Stimulated activated naive B cell treated with anti-CD40 and anti-IgM and Interleukin-4, amounts not matched to agents 10 μg/mL and 1 μg/mL and 100 μg/mL, for 72 hours (primary cell): ENCODE measurements at places on chromosomes 13 and 19.

GRCh38 chr19:3359015-3359918 lies 7.1 kb upstream of the NFIC start:
- peaks cover 3% of the 10 kb centered on the region for H3K27me3 ChIP-seq
- DNase-seq, result peak; percentile 40
- H3K4me3 ChIP-seq, result peak overlapping the region; percentile 92

- H3K4me1 ChIP-seq, result no peaks in the 10 kb centered on the region
- no peak overlapping the region for H3K27ac ChIP-seq
- H3K4me3 ChIP-seq, result no peak overlapping the region
- H3K27me3 ChIP-seq, result no peaks in the 10 kb centered on the region
These were observed 188.0 kb downstream of the TDRD3 start for GRCh38 chr13:60584976-60585375.

GRCh38 chr19:55276720-55277430 lies 3.0 kb downstream of the HSPBP1 start:
- peak overlapping the region; percentile 85 for H3K27ac ChIP-seq
- H3K27me3 ChIP-seq, result no peaks in the 10 kb centered on the region
- peaks cover 32% of the 10 kb centered on the region for H3K36me3 ChIP-seq
- H3K4me3 ChIP-seq, result peak overlapping the region; percentile 51

GRCh38 chr19:3591876-3592613 lies 6.8 kb downstream of the GIPC3 start:
- no peaks in the 10 kb centered on the region for H3K4me1 ChIP-seq
- H3K27me3 ChIP-seq, result no peaks in the 10 kb centered on the region
- H3K36me3 ChIP-seq, result peaks cover 2% of the 10 kb centered on the region
- H3K27ac ChIP-seq, result no peak overlapping the region
- no peak overlapping the region for H3K4me3 ChIP-seq

DNA sequence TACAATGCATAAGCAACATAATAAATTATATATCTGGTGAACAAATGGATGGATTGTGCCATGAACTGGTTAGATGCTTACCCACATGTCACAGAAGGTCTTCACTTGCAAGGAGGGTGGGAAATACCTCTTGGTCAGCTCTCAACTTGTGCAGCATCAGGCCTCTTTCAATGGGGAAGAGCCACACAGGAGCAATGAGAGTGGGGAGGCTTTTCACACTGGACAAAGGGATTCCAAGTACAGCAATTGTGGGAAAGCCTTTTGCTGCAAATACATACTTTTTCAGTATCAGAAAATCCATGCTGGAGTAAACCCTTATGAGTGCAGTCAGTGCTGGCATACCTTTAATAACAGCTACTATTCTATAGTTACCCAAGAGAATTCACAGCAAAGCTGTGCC lies 11.8 kb upstream of the ZNF543 start:
- peaks cover 4% of the 10 kb centered on the region for H3K36me3 ChIP-seq
- H3K4me3 ChIP-seq, result no peak overlapping the region
- H3K27ac ChIP-seq, result no peak overlapping the region
- H3K4me1 ChIP-seq, result peaks cover 3% of the 10 kb centered on the region
- no peaks in the 10 kb centered on the region for H3K27me3 ChIP-seq
- DNase-seq, result no peak

- H3K36me3 ChIP-seq, result no peaks in the 10 kb centered on the region
- no peaks in the 10 kb centered on the region for H3K4me1 ChIP-seq
- H3K27me3 ChIP-seq, result no peaks in the 10 kb centered on the region
- H3K4me3 ChIP-seq, result no peak overlapping the region
These were observed 112.2 kb downstream of the FGF14 start for GRCh38 chr13:102289606-102290005.

- no peak for DNase-seq
- no peak overlapping the region for H3K4me3 ChIP-seq
These were observed 124.2 kb upstream of the SERP2 start for GRCh38 chr13:44249431-44249836.

- H3K27me3 ChIP-seq, result no peaks in the 10 kb centered on the region
- no peak overlapping the region for H3K4me3 ChIP-seq
- H3K4me1 ChIP-seq, result peaks cover 3% of the 10 kb centered on the region
- peaks cover 29% of the 10 kb centered on the region for H3K36me3 ChIP-seq
These were observed 19.6 kb downstream of the RNF6 start for GRCh38 chr13:26202365-26202972.

GRCh38 chr19:29211562-29212355 lies 1.2 kb downstream of the UQCRFS1 start:
- H3K4me3 ChIP-seq, result peak overlapping the region; percentile 90
- no peak for DNase-seq
- peaks cover 14% of the 10 kb centered on the region for H3K27me3 ChIP-seq
- peaks cover 28% of the 10 kb centered on the region for H3K36me3 ChIP-seq
- peaks cover 21% of the 10 kb centered on the region for H3K4me1 ChIP-seq

- peak; percentile 75 for DNase-seq
- peaks cover 13% of the 10 kb centered on the region for H3K4me1 ChIP-seq
- H3K36me3 ChIP-seq, result no peaks in the 10 kb centered on the region
- no peaks in the 10 kb centered on the region for H3K27me3 ChIP-seq
- peak overlapping the region; percentile 74 for H3K27ac ChIP-seq
These were observed 9.3 kb downstream of the PLEKHA4 start for GRCh38 chr19:48858984-48859710.

DNA sequence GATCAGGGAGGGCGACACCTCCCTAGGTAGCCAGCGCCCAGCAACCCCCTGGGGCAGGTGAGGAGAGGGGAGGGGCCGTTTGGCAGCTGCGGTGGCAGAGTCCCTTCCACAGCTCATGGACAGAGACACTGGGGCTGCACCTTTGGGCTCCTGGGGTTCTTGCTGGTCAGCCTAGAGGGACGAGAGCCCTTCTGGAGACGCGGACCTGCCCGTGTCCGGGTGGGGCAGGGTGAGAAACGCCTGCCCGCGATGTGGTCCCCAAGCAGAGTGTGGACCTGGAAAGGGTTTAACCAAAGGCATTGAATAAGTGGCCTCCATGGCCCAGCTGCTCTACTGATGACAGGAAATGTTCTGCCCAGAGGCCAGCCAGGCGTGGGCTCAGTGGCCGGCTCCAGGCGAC lies 38.3 kb downstream of the ADPRHL1 start:
- H3K27me3 ChIP-seq, result no peaks in the 10 kb centered on the region
- H3K36me3 ChIP-seq, result peaks cover 3% of the 10 kb centered on the region
- DNase-seq, result no peak
- H3K4me1 ChIP-seq, result peaks cover 11% of the 10 kb centered on the region
- no peak overlapping the region for H3K27ac ChIP-seq

DNA sequence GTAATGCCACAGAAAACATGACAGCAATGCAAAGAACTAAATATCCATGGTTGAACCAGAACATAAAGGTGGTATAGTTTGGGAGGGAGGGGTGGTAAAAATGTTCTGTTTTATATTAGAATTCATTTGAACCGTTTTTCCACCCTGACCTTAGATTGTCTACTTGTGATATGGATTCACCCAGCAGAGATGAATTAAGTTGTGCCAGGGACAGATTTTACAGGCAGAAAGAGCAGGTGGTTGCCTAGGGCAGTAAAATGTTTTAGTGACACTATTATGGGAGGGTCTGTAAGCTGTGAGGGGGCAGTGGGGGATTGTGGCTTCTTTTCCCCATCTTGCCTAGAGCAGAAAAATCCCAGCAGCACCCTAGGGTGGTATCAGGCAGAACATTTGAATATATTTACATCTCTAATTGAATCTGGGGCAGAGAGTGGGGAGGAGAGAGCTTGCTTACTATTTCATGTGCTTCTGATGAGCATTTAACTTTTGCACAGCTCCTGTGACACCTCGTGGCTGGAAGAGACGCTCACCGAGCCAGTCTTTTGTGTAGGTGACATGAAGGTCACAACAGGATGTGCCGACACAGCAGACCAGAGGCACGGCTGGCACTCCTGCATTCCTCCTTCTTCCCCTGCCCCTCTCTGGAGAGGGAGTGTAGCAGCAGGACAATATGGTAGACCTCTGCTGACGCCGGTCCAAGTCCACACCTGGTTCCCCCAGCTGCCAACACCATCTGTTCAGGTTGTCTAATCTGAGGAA lies 452.3 kb downstream of the IRS2 start:
- H3K27ac ChIP-seq, result no peak overlapping the region
- DNase-seq, result no peak

DNA sequence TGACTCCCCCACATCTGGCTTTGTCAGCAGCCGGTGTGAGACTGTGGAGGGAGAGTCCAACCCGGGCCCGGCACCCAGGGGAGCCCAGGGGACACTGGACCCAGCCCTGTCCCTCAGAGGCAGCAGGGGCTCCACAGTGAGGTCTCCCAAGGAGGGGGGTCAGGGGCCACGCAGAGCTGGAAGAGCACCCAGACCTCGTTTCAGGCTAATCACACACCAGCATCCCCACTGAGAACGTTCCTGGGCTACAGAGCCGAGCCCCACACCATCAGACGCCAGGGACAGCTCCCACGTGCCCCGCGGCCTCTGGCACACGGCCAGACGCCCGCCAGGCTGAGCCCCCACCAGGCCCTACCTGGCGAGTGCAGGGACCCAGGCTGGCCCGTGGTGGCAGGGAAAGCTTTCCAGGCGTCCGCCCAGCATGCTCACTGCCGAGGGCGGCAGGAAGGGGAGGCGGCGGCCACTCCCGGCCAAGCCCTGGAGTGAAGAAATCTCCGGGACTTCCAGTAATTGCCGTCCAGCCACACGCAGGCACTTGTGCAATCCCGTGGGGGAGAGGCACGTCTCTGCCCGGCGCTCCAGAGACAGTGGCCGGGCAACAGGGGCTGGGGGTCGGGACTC lies 19.2 kb downstream of the SBNO2 start:
- DNase-seq, result no peak
- H3K36me3 ChIP-seq, result peaks cover 14% of the 10 kb centered on the region
- no peak overlapping the region for H3K27ac ChIP-seq
- no peak overlapping the region for H3K4me3 ChIP-seq
- no peaks in the 10 kb centered on the region for H3K27me3 ChIP-seq
- H3K4me1 ChIP-seq, result peaks cover 4% of the 10 kb centered on the region

DNA sequence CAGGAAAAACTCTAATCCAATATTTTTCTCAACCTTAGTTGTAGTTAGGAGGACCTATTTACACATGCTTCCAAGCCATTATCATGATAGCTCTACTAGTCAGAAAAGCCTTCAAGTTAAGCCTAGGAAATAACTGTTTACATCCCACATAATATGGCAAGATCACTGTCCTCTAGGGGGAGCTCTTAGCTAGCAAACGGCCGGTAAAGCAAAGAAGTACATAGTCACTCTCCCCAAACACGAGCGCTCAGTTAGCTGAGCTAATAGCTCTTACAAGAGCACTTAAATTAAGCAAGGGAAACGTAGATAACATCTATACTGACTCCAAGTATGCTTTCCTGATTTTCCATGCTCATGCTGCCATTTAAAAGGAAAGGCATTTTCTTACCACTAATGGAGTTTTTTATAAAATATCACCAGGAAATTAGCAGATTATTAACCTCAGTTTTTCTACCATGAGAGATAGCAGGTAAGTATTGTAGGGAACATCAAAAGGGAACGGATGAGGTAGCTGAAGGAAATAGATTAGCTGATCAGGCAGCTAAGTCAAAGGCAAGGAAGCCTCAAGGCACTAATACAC lies 100.6 kb upstream of the PABPC3 start:
- H3K36me3 ChIP-seq, result no peaks in the 10 kb centered on the region
- no peak overlapping the region for H3K27ac ChIP-seq
- DNase-seq, result peak; percentile 38
- H3K4me1 ChIP-seq, result peaks cover 6% of the 10 kb centered on the region
- H3K4me3 ChIP-seq, result no peak overlapping the region

GRCh38 chr19:41206456-41206855 lies 12.6 kb upstream of the AXL start:
- H3K4me3 ChIP-seq, result no peak overlapping the region
- no peaks in the 10 kb centered on the region for H3K36me3 ChIP-seq
- peaks cover 2% of the 10 kb centered on the region for H3K4me1 ChIP-seq

DNA sequence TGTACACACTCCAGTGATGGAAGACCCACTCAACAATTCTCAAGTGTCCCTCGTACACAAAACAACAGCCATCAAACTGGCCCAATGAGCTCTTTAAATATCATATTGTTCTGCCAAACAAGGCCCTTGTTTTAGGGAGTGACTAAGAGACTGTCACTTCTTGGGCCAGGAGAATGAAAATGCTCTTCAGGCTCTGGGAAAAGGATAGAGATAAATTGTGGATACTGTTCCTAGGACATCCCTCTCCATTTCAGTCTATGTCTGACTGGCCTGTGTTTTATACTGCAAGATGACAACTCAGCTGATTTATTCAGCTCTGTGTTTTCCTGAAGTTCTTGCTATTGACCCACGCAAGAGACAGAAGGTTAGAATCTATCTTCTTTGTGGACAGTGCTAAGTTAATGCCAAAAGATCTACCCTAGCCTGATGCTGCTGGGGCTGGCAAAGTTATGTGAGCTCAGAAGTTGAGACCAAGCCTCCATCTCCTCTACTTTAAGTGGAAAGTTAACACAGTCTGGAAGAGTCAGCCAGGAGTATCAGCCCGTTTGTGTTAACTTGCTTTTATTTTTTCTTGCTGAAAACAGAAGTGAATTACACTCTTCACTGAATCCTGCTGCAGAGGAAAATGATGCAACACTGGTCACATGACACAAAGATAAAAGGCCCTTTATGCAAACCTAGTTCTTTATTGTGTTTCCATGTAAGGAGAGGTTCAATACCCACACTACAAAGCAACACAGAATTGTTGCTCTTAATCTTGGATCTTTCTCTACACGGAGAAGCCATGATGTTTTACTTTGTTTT lies 14.6 kb downstream of the FRY start:
- H3K4me1 ChIP-seq, result peaks cover 28% of the 10 kb centered on the region
- no peak overlapping the region for H3K27ac ChIP-seq
- H3K27me3 ChIP-seq, result no peaks in the 10 kb centered on the region
- DNase-seq, result no peak
- H3K4me3 ChIP-seq, result no peak overlapping the region

GRCh38 chr19:46787331-46788261 lies 798 bp downstream of the SLC1A5 start:
- H3K4me1 ChIP-seq, result peaks cover 70% of the 10 kb centered on the region
- peak overlapping the region; percentile 97 for H3K27ac ChIP-seq
- no peaks in the 10 kb centered on the region for H3K27me3 ChIP-seq
- H3K4me3 ChIP-seq, result peak overlapping the region; percentile 99
- peak; percentile 35 for DNase-seq

- peaks cover 4% of the 10 kb centered on the region for H3K36me3 ChIP-seq
- no peaks in the 10 kb centered on the region for H3K27me3 ChIP-seq
- DNase-seq, result no peak
- H3K4me3 ChIP-seq, result no peak overlapping the region
- peak overlapping the region; percentile 3 for H3K27ac ChIP-seq
- no peaks in the 10 kb centered on the region for H3K4me1 ChIP-seq
These were observed 31.0 kb downstream of the CILP2 start for GRCh38 chr19:19568802-19569756.

GRCh38 chr19:8240274-8241229 lies 31.4 kb downstream of the CERS4 start:
- peak overlapping the region; percentile 67 for H3K27ac ChIP-seq
- H3K4me3 ChIP-seq, result peak overlapping the region; percentile 55
- no peaks in the 10 kb centered on the region for H3K27me3 ChIP-seq

GRCh38 chr19:18428787-18429674 lies 8.9 kb downstream of the ISYNA1 start:
- no peaks in the 10 kb centered on the region for H3K27me3 ChIP-seq
- peaks cover 46% of the 10 kb centered on the region for H3K4me1 ChIP-seq
- H3K4me3 ChIP-seq, result peak overlapping the region; percentile 81
- peak; percentile 77 for DNase-seq
- no peaks in the 10 kb centered on the region for H3K36me3 ChIP-seq

GRCh38 chr13:33134213-33134612 lies 118.0 kb downstream of the KL start:
- H3K4me1 ChIP-seq, result no peaks in the 10 kb centered on the region
- no peak for DNase-seq
- no peak overlapping the region for H3K27ac ChIP-seq
- H3K27me3 ChIP-seq, result no peaks in the 10 kb centered on the region

- no peaks in the 10 kb centered on the region for H3K36me3 ChIP-seq
- peaks cover 6% of the 10 kb centered on the region for H3K4me1 ChIP-seq
- peak overlapping the region; percentile 17 for H3K27ac ChIP-seq
- peaks cover 11% of the 10 kb centered on the region for H3K27me3 ChIP-seq
These were observed 135.2 kb downstream of the TSHZ3 start for GRCh38 chr19:31214086-31214485.
